ENCODE measurements at places on chromosomes 13 and 19.
A peak's percentile ranks its signal among the peaks of the same experiment; 100 is the strongest.

- no peak for DNase-seq
Measured at GRCh38 chr19:371501-372168, 27.0 kb upstream of the MIER2 start.

DNA sequence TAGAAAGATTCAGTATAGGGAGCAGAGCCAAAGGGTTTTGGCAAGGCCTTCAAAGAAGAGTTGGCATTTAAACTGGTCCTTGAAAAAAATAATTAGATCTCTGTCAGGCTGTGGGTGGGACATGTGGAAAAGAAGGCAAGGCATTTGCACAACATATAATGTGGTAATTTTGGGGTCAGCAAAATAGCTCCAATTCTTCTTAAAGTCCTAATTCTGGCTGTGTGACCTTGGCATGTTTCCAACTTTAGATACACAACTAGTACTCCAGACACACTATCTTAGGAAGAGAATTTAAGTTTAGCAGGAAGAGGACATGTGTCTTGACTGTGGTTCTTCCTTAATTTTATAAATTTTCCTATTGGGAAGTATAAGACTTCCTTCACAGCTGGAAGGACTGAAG is 206.3 kb downstream of the PCDH17 start:
- no peak for DNase-seq

- no peak for DNase-seq
Measured at GRCh38 chr19:41367848-41368301, 3.9 kb upstream of the B9D2 start.

DNA sequence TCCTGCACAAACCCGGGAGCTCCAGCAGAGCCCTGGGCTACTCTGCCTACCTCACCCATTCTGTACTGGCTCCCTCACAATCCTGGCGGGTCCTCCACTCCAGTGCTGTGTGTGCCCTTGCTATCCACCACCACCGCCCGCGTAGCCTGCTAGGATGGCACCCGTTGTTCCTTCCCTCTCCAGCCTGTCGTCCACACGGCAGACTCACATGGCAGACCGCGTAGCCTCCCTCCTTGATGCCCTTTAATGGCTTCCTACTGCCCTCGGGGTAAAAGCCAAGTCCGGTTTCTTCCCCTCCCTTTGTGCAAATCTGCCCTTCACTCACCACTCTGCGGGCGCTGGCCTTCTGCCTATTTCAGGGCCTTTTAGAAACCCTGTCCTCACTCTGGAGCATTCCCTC is 106.6 kb downstream of the RAB20 start:
- no peak for DNase-seq

DNA sequence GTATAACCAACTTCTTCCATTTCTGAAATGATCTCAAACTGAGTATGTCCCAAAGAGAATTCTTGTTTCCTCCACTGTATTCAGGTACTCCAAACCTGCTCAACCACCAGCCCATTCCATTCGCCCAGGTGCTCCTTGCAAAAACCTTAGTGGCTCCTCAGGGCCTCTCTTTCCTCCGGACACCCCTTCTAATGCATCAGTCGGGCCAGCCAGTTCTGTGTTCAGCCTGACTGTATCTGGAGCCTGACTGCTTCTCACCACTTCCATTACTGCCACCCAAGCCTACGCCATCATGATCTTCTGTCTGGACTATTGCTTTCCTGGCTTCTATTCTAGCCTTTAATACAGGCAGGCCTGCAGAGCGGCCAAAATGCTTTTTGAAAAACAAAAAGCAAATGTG is 1.5 kb downstream of the PHF11 start:
- DNase-seq: peak; percentile 61

- no peak for DNase-seq
Measured at GRCh38 chr19:35555301-35556005, 8.0 kb downstream of the ATP4A start.

DNA sequence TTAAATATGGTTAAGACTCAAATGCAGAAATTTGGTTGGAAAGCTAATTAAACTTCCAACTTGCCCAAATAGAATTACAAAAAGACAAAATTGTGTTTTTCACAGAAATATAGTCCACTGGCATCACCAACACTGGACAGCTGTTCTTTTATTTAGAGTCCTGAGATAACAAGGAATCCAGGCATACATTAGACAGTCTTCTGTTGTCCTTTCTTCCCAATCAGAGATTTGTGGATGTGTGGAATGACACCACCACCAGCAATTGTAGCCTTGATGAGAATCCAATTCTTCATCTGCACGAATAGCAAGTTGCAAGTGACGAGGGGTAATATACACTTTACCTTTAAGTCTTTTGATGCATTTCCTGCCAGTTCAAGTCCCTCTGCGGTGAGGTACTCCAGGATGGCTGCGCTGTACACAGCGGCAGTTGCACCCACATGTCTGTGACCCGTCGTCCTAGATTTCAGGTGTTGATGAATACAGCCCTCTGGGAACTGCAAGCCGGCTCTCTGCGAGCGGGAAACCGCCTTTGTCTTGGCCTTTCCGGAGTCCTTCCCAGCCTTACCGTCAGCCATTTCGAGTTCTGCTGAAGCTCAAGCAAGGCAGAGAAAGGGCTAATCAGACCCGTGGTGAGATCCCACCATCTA is 14.7 kb downstream of the UBAC2 start:
- peak; percentile 76 for DNase-seq

GRCh38 chr13:21638319-21639282 is 32.3 kb upstream of the FGF9 start:
- no peak for DNase-seq

- no peak for DNase-seq
Measured at GRCh38 chr13:79779761-79780160, 298.8 kb downstream of the NDFIP2 start.

Measured in activated CD8-positive, alpha-beta memory T cell treated with anti-CD3 and anti-CD28 coated beads, Interleukin-2, amount 50 U/mL, for 48 hours (primary cell).